Right hindlimb (tissue), 1 donor: ENCODE measurements at places on chromosomes 5 and 9.
A peak's percentile ranks its signal among the peaks of the same experiment; 100 is the strongest.

DNA sequence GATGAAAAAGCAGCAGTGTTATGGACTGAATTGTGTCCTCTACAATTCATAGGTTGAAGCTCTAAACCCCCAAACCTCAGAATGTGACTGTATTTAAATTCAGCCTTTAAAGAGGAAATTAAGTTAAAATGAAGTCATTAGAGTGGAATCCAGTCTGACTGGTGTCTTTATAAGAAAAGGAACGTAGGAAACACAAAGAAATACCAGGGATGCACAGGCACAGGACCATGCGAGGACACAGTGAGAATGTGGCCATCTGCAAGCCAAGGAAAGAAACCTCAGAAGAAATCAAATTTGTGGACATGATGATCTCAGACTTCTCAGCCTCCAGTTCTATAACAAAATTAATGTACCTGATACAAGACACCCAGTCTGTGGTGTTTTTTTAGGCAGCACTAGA lies 971.2 kb upstream of the CDH9 start:
- no peak for DNase-seq

GRCh38 chr5:111116550-111116949 lies 24.4 kb downstream of the WDR36 start:
- DNase-seq, result no peak

- no peak for DNase-seq
These were observed 205.4 kb upstream of the ITGA1 start for GRCh38 chr5:52582313-52582712.

GRCh38 chr9:125902214-125902613 lies 155.0 kb downstream of the PBX3 start:
- DNase-seq, result no peak

- DNase-seq, result peak; percentile 80
These were observed 837 bp downstream of the UIMC1 start for GRCh38 chr5:177005619-177006264.

DNA sequence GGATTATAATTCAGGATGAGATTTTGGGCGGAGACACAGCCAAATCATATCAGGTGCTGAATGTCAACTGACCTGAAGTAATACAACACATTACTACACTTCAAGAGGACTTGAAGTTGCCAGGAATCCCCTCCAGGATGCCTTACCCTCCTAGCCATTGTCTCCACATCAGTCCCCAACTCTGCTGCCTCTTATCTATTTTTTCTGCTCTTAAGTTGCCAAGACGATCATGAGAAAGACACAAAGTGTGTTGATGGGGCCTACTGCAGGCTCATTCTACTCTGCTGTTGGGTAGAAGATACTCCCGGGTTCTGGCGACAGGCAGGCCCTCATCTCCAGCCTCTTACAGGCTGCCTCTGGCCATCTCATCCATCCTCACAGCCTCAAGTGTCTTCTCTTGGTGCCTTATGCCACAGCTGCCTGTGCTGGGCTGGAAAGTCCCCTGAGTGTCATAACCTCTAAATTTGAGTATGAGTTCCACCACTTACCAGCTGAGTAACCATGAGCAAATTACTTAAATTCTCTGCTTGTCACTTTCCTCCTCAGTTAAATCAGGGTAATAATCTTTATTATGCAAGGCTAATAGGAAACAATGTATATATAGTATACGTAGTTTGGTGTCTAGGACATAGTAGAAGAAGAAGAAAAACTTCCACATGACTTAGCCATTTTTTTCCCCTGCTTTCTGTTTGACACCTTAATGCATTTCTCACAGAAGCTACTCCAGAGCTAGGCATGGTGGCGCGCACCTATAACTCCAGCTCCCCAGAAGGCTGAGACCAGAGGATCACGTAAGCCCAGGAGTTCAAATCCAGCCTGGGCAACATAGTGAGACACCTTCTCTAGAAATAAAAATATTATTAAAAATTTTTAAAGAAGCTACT lies 73.0 kb upstream of the SNX2 start:
- DNase-seq, result no peak

DNA sequence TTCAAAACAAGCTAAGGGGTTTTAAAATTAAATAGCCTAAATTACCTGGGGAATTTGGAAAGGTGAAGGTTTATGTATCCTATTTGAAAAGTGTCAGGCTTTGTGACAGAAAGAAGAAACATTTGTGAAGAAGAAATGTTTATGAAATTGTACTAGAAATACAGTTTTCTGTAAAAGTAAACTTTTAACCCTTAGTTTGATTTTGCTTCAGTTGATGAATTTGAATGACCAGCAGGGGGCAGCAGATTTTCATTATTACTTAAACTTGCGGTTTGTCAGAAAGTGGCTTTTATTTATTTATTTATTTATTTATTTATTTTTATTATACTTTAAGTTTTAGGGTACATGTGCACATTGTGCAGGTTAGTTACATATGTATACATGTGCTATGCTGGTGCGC lies 58.1 kb downstream of the NNT start:
- DNase-seq, result no peak

DNA sequence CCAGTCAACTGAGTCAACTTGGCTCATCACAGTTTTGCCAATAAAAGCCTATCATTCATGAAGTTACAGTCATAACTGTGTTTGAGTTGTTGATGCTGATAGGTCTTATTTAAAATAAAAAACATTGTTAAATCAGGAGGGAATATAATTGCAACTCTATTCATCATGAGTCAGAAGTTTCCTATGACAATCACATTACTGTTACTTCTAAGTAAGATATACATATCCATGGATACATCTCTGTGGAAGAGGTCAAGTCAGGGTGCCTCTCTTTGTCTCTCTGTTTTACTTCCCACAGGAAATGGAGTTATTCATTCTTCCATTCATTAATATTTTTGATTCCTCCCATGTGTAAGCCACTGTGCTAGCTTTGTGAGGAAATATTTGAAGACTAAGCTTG lies 2015.4 kb upstream of the WWC1 start:
- DNase-seq, result no peak

GRCh38 chr5:75509546-75509945 lies 1.9 kb downstream of the CERT1 start:
- no peak for DNase-seq

- DNase-seq, result no peak
These were observed 687.3 kb upstream of the ST8SIA4 start for GRCh38 chr5:101590384-101590783.

DNA sequence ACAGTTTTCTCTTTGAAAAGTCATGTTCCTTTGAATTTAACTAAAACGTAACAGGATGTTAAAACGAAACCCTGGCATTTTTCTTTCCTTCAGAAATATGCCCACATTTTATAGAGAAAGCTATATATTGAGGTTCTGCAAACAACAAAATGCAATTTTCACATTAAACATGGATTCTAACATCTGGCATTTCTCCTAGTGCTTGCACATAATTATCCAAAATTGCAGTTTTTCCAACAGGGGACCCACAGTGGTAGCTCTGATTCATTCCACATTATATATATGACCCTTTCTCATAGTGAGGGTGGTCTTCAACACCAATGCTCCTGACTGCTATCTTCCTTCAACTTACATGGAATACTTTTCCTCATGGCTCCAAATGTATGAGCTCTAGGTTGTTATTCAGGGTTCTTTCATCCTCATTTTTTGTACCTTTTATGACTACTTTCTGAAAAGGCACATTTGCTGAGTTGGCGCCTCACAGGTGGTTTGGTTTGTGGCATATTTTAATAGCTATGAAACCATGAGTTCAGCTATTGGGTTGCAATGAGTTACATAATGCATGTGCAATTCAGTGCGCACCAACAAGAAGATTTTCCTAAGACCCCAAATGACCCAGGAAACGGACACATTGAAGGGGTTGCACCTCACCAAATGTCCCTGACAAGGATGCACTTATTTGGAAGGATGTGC lies 551.7 kb downstream of the RAB3C start:
- no peak for DNase-seq
